ENCODE measurements at places on chromosomes 6 and 20.

DNA sequence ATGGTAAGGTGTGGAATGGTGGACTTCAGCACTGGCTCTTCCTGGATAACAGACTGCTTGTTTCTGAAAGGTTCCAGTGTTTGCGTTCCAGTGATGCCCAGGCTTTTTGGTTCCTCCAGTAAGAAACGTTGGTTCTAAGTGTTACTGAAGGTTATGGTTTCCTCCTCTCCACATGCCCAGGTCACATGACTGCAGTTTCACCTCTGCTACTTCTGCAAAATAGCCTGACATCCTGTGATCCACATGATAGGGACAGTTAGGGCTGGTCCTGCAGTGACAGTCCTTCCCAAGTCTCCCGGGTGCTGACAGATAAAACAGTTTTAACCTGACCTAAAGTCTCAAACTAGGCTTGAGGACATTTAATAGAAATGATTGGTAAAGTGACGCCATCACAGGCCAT lies 132.2 kb upstream of the CST7 start:
- no peak for DNase-seq

GRCh38 chr6:9851541-9852380 lies 563.1 kb downstream of the TFAP2A start:
- DNase-seq, result no peak

- DNase-seq, result no peak
Measured at GRCh38 chr6:43263314-43264178, 20.3 kb downstream of the TTBK1 start.

GRCh38 chr20:49758781-49759180 lies 45.1 kb upstream of the B4GALT5 start:
- DNase-seq, result no peak

- no peak for DNase-seq
Measured at GRCh38 chr6:46263707-46264086, 92.9 kb upstream of the ENPP5 start.

DNA sequence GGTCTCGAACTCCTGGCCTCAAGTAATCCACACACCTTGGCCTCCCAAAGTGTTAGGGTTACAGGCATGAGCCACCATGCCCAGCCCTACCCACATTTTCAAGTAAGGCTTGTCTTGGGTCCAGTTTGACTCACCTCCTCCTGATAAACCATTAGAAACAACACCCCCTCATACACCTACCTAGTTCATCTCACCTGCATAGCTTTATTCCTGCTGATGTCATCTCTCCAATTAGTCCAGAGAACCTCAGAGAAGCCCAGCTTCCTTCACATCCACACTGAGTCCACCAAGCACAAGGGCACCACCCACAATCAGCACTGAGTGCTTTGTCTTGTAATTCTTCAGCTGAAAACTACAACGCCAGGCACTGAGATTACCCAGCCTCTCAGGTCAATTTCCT lies 35.3 kb downstream of the KIF16B start:
- no peak for DNase-seq

DNA sequence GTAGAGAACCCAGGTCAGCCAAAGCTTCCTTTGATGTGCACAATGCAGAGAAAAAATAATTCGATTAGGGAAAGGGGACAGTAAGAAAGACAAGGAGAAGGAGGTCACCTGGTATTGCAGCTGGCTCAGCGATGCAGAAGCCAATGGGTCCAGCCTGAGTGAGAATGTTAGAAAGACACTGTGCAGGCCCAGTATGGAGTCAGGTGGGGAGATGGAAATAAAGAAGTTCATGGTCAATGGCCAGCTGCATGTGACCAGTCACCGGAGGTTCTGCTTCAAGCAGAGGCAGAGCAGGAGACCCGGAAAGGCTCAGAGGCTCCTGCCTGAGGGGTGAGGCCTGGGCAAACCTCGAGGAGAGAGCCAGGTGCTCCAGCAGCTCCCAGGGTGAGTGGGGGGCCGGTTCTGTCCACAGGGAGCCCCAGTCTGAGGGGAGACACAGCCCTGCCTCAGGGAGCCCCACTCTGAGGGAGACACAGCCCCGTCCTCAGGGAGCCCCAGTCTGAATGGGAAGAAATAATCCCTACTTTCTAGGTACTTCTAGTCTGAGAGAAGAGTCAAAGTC lies 51.3 kb downstream of the LRFN2 start:
- DNase-seq, result no peak

- no peak for DNase-seq
Measured at GRCh38 chr6:15739353-15739752, 76.5 kb upstream of the DTNBP1 start.

GRCh38 chr6:94389218-94389617 lies 969.9 kb upstream of the EPHA7 start:
- no peak for DNase-seq
